ENCODE measurements at places on chromosomes 4 and X.

DNA sequence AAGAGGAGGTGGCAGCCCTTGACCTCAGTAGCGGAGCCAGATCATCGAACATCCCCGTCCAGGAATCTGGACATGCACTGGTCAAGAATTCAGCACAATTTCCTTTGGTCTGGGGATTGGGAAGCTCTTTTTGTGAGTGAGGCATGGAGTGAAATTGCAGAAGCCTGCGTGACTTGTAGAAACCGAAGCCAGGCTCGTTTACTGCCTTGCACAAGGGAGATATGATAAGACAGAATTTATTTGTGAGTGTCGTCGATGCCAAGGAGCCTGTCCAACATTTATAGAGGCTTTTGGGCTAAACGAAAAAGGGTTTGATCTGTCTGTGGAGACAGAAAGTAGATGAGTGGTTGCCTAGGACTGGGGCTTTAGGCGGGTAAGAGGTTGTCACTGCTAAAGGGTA lies 50.6 kb downstream of the TBL1X start:
- no peak for DNase-seq

- no peak for DNase-seq
Measured at GRCh38 chrX:20056704-20057103, 60.0 kb downstream of the MAP7D2 start.

- DNase-seq, result no peak
Measured at GRCh38 chr4:122824616-122825015, 2.0 kb upstream of the FGF2 start.

DNA sequence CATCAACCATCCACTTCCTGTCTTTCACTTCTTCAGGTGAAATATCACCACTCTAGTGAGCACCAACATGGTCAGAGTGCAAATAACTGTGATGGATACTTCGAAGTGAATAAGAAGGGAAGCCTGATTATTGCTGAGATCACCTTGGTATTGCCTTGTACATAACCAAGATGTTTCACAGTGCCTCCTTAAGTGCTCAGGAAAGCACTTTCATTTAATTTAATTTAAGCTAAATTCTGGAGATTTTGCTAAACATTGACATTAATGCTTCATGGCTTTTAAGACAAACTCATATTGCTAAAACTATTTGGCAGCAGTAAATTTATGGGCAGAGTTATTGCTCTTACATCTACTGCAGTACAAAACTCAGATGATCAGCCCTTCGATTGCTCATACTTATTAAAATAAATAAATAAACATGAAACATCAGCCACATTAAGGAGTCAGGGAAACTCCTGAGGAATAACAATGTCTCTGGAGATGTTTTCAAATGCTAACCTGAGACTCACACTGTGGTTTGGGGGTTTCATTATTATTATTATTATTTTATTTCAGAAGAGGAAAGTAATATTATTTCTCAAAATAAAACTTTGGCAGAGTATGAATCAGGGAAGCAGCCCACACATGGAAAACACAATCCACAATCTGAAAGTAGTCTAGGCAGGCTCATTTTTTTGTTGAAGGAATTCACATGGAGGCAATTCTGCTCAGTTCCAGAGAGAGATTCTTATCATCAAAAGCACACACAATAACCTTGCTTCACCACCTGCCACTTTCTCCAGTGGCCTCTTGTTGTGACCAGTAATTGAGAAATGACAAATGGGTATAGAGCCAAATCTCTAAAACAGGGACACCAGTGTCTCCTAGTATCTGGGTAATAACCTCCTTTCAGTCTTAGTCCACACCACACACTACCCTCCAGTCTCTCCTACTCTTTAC lies 344.2 kb downstream of the MAPK10 start:
- no peak for DNase-seq

GRCh38 chr4:120281581-120281980 lies 214.9 kb upstream of the MAD2L1 start:
- DNase-seq, result no peak
